AG09309 (cell line): ENCODE measurements at places on chromosomes 3 and 15.

- DNase-seq = no peak
Observed at GRCh38 chr3:127959873-127960272, 44.8 kb downstream of the KBTBD12 start.

- DNase-seq = no peak
Observed at GRCh38 chr3:46380471-46381221, 9.9 kb downstream of the CCR5 start.

GRCh38 chr15:101522091-101522490 lies 32.6 kb upstream of the PCSK6 start:
- DNase-seq = no peak

DNA sequence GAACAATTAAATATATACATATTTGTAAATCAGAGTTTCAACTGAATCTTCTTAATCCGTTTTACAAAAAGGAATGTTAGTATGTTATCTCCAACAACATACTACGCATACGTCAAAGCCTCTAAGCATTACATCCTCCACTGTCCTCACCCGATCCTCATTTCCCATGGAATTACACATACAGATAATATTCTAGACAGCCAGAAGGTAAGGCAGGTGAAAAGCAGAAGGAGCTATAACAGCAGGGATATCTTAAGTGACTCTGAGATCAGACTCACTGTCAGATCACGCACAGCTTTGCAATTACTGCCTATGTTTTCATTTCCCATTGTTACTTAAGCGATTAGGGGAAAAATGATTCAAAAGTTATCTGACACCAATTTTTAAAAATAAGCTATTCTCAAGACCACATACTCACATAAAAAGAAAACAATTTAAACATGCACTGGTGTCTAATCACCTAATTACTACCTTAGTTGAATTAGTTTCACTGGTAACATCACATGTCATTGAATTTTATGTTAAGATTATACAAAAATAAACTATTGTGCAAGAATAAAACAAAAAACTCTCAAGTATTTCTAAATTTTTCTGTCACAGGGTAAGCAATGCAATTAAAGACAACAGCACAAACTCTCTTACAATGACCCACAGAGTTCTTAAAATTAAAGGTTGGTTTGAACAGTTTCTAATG lies 92.8 kb downstream of the TBL1XR1 start:
- DNase-seq = no peak

DNA sequence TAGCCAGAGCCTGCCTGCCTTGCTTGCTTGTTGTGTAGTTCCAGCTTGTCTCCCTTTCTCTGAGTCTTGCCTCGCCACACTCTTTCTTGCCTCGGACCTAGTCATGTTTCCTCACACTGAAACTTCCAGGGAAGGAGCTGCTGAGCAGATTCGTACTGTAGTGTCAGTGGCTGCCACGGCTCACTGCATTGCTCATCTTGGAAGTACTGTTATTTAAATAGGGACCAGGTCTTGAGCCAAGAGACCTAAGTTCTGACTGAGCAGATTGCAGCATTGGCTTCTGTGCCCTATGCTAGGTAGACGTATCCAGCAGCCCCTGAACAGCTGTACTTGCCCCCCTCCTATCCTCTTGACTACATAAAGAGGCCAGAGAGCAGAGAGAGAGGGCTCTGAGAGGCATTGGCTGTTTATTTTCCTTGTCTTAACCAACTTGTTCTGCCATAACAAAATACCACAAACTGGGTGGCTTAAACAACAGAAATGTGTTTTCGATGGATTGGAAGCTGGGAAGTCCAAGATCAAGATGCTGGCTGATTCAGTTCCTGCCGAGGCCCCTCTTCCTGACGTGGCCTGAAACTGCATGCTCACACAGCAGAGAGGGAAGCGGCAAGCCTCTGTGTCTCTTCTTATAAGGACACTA lies 5.8 kb upstream of the RARRES1 start:
- DNase-seq = no peak
